ENCODE measurements at places on chromosomes 11 and 22.

DNA sequence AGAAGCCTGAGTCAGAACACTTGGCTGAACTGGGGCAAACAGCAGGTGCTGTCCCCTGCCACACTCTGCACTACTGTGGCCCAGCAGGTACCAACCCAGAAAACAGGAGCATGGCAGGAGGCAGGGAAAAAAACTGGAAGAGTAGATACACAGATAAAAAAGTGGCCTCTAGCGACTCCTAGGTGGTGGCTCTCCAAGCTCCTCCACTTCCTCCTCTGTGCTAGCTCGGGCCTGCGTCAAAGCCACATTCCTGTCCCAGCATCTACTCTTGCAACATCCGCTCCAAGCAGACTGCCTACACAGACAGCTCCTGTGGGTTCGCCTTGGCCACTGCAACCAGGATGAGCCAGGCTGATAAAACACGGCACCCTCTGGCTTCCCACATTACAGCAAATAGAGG lies 6.9 kb downstream of the OR8B12 start:
- peak; percentile 78 for DNase-seq

- DNase-seq, result no peak
These were observed at the start of gene GNAZ for GRCh38 chr22:23070418-23071229. Gene GNAZ (plus strand): TSS chr22:23070519. CDS start chr22:23095696, 25,177 bp downstream.

GRCh38 chr22:23915290-23915689 lies 21.1 kb downstream of the MIF start:
- DNase-seq, result no peak

DNA sequence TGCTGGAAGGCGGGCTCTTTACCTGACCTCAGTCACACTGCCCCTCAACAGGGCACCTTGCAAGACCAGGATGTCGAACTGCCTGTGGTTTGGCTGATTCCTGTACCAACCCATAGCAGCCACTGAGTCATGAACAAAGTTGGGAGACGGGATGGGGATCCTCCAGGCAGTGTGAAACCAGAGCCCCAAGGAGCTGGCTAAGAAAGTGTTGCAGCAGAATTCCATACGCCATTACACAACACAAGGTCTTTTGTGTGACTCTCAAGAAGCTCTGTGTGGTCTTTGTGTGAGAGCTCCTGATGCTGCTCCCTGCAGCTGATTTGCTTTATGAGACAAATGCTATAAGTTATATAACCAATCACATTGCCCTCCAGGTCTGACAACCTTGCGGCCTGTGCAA lies 617.7 kb downstream of the OPCML start:
- DNase-seq, result no peak

DNA sequence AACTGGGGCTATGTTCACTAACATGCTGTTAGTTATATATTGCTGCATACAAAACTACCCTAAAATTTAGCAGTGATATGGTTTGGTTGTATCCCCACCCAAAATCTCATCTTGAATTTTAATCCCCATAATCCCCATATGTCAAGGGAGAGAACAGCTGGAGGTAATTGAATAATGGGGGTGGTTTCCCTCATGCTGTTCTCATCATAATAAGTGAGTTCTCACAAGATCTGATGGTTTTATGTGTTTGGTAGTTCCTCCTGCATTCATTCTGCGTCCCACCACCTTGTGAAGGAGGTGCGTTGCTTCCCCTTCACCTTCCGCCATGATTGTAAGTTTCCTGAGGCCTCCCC lies 10.0 kb upstream of the PATL1 start:
- no peak for DNase-seq

GRCh38 chr22:48365386-48365785 lies 1462.3 kb downstream of the BRD1 start:
- DNase-seq, result no peak

GRCh38 chr11:22317656-22318055 lies 20.5 kb upstream of the SLC17A6 start:
- no peak for DNase-seq

DNA sequence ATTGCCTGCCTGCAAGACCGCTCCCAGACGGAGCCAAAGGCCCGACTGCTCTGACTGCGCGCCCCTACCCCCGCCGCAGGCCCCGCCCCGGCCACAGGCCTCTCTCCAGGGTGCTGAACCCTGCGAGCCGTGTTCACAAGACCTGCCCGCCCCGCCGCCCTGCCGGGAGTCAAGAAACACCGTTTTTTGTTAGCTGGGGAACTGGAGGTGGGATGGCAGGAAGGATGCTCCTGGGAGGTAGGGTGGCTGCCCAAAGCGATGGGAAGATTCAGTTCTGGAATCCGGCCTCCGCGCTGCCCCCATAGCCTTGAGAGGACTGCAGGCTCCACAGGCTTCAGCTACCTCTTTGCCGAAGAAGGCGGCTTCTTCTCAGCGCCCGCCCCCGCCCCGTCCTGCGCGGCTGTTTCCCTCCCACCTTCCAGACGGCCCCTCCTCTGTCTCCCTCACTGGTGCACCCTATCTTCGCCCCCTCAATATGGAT lies 2.7 kb upstream of the PDE2A start:
- peak; percentile 61 for DNase-seq

GRCh38 chr11:16797776-16798175 lies 59.3 kb downstream of the C11orf58 start:
- DNase-seq, result no peak

Measured in inflammatory macrophage (primary cell).